AG09319 (cell line): ENCODE measurements at places on chromosomes 5 and 9.

DNA sequence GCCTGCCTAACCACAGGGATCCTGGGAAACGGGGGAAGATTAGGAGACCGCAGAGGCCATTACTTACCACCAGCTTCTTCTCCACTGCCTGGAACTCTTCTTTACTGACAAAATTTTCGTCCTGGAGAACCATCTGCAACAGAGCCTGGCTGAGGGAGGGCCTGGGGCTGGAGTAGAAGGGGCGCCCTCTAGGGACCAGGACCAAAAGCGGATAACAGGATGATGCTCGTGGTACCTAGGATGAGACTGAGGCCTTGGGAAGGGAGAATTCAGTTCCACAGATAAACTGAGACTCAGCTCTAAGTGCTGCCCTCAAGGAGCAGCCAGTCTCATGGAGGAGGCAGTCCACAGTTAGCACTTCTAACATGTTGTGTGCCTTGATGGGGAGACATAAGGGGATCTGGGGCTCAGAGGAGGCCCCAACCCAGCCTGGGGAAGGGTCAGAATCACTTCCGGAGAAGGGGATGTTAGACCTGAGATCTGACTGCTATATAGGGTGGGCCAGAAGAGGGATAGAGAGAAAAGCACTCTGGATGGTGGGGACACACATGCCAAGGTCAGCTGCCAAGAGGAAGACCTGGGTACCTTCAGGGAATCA, 1.2 kb downstream of the SPATA24 start:
- DNase-seq = no peak

DNA sequence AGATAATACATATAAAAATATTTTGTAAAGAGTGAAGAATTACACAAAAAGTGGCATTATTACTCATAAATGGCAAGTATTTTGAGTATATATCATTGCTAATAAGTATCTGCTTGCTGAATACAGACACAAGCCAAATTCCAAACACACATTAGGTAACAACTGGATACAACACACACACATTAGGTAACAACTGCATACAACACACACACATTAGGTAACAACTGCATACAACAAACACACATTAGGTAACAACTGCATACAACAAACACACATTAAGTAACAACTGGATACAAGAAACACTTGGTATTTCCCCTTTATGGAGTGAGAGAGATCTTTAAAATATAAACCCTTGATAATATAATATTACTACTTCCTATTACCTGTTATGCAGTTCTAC, 13.2 kb downstream of the LRRC14B start:
- no peak for DNase-seq

GRCh38 chr5:66994790-66995189, 201.8 kb downstream of the CD180 start:
- no peak for DNase-seq

DNA sequence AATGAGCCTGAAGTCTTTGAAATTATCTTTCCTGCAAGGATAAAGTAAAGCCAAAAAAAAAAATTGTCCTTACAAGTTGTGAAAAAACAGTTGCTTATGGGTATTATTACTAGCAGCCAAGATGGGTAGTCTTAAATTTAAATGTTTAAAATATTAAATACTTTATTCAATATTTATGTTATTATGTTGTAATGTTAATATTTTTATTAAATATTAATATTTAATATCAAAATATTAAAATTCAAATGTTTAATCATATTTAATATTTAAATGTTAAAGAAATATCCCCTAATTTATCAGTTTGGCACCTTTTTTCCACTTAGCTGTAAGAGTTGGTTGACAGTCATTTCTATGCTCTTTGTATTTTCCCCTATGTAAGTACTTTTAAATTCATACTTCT, 86.1 kb downstream of the PCSK5 start:
- no peak for DNase-seq

GRCh38 chr5:18095061-18095460, 460.8 kb downstream of the TAF11L14 start:
- no peak for DNase-seq

DNA sequence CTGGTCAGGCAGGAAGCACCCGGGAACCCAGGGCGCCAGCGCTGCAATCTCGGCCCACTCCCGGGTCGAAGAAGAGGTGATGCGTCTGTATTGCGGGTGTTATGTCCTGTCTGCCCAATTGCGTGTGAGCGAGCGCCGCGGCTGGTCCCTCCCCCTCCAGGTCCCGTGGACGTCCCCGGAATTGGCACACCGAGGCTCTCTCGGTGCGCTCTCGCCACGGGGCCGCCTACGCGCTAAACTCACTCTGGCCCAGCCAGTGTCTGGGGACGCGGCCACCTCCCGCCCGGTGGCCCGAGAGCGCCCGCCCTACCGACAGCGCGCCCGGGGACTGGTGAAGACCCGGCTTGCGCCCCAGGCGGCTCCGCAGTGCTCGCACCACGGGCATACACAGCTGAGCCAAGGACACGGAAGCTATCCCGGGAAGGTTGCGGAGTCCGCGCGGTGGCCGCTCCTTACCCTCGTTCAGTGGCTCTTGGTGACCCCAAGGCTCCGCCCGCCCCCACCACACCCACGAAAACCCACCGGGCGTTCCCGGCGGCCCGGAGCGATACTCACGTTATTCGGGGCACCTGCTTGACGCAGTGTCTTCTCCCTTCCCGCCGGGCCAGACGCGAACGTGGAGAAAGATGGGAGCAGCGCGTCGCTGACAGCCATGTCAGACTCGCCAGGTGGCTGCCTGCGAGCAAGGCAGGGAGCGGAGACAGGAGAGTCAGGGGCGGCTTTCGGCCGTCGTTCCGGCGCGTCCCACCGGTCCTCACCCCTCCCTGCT, 1.0 kb downstream of the KLF4 start:
- no peak for DNase-seq

DNA sequence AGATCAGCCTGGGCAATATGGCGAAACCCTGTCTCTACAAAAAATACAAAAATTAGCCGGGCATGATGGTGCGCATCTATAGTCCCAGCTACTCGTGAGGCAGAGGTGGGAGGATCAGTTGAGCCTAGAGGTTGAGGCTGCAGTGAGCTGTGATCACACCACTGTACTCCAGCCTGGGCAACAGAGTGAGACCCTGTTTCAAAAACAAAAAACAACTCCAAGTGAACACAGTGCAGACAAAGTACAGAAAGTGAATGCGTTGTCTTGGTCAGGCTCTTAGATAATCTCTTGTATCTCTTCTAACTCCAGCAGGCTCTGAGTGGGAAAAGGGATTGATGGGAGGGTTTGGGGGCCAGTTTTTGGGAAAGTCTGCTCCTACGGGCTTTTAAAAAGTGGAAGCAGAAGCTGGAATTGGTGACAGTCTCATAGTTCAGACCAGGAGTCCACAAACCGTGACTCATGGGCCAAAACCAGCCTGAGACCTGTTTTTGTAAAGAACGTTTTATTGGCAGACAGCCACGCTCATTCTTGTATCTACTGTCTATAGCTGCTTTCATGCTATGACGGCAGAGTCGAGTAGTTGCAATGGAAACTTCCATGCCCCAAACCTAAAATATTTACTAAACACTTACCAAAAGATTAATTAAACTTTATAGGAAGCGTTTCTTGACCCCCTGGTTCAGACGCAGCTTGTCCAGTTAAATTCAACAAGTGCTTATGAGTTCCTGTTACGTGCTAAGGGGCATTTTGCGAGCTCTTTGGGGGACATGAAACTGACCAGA, 32.9 kb downstream of the NDST1 start:
- DNase-seq = peak; percentile 43

GRCh38 chr5:80119372-80119771, 84.2 kb downstream of the THBS4 start:
- no peak for DNase-seq

DNA sequence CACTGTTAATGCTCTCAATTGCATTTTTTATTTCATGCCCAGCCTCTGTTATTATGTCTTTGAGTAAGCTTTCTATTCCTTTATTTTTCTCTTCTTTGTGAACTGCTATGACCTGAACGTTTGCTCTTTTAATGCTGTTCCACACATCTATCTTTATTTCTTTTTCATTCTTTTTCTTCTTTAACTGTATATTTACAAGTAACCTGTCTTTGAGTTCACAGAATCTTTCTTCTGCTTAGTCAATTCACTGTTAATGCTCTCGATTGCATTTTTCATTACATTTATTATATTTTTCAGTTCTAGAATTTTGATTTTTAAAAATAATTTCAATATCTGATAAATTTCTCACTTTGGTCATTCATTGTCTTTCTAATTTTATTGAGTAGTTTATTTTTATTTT, 316.3 kb upstream of the MEF2C start:
- no peak for DNase-seq

GRCh38 chr9:131968632-131969031, 111.0 kb downstream of the MED27 start:
- DNase-seq = no peak
